ENCODE measurements at places on chromosomes 4 and X.

DNA sequence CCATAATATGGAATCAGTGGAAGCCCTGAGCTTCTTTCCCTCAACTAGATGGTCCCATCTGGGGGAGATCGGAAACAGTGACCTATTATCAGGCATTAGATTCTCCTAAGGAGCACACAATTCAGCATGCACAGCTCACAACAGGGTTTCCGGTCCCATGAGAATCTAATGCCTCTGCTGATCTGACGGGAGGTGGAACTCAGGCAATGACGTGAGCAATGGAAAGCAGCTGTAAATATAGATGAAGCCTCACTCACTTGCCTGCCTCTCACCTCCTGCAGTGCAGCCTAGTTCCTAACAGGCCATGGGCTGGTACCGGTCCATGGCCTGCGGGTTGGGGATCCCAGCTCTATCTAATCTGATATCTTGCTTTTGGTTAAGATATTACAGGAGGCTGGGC, 88.9 kb downstream of the COX7B2 start:
- no peak for DNase-seq

- DNase-seq, result no peak
Observed at GRCh38 chrX:28998609-28999135, 411.4 kb downstream of the IL1RAPL1 start.

DNA sequence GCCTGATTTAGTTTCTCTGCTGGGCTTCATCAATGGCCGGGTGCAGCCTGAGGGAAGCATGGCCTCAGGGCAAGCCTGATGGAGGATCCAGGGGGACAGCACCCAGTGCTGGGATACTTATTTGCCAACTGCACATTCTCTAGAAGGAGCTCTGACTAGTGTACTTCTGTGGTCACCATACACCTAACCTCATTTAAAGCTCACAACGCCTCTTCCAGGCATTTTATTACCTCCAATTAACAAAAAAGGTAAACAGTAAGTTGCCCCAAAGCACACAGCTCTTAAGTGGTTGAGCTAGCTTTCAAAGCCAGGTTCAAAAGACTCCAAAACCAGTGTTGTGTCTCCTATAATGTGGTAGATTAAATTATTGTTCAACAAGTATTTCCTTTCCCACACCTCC, 26.8 kb upstream of the ATXN3L start:
- DNase-seq, result no peak

- DNase-seq, result no peak
Observed at GRCh38 chrX:11462648-11463047, 169.4 kb downstream of the AMELX start.

DNA sequence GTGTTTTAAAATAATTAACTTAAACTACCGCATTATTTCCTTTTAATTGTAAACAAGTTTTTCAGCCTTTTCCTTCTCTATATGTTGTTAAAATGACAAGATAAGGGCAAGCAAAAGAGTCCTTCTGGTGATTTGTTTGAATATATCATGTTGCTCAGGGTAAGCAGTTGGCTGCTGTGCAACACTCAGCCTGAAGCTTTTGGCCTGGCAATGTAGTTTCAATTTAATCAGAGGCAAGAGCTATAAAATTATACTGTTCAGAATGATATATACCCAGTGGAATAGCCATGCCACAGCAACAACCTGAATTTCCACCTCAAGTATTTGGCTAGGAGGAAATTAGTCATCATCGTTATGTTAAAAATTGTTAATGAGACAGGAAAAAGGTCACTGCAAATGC, 53.4 kb downstream of the GRXCR1 start:
- no peak for DNase-seq

GRCh38 chr4:133996431-133997121, 205.0 kb downstream of the PABPC4L start:
- DNase-seq, result no peak

DNA sequence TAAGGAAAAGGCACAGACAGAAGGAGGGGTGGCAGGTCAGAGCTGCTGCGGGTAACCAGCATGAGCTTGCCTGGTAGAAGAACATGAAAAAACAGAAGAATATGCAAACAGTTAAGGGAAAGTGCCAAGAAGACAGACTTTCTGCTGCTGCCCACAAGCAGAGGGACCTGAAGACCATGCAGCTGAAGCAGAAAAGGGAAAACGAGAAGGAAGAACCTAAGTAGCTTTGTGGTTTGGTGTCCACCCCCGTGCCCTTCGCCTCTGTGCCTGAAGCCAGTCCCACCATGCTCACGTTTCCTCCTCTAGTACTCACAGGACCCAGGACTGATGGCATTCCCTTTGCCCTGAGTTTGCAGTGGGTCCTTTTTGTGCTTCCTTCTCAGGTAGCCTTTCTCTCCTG, 62.8 kb downstream of the UBA6 start:
- no peak for DNase-seq

- DNase-seq, result no peak
Observed at GRCh38 chr4:173237152-173237551, 68.5 kb downstream of the GALNT7 start.

GRCh38 chr4:127780598-127780997, 1.5 kb upstream of the HSPA4L start:
- no peak for DNase-seq

GRCh38 chr4:139851133-139851532, 185.5 kb downstream of the MGST2 start:
- DNase-seq, result no peak

DNA sequence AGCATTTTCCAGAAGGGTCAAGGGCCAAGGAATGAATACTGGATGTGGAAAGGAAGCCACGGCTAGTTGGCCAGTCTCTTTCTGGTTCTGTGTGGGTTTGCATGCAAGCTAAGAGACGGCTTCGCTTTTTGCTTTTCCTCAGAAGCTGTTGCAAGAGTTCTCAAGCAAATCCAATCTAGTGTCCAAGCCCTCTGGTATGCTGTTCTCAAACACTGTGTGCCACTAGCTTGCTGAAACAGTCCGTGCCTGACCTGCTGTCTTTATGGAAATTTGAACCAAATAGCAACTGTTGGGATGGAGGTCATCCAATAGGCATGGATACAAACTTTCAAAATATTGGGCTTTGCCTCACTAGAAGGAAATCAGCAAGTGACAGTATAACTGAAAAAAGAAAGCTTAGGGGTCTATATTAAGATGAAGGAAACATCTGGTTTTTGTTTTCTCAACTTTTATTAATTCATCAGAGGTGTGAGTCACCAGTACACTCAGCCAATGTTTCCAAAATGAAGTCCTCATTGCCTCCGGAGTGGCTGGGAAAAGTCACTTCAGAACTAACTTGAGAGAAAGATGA, 70.5 kb downstream of the SLC9A6 start:
- peak; percentile 30 for DNase-seq

GRCh38 chrX:68880846-68881552, 52.2 kb downstream of the EFNB1 start:
- DNase-seq, result no peak

All from HS-5 (cell line).